ENCODE measurements at places on chromosomes 13 and 19.

DNA sequence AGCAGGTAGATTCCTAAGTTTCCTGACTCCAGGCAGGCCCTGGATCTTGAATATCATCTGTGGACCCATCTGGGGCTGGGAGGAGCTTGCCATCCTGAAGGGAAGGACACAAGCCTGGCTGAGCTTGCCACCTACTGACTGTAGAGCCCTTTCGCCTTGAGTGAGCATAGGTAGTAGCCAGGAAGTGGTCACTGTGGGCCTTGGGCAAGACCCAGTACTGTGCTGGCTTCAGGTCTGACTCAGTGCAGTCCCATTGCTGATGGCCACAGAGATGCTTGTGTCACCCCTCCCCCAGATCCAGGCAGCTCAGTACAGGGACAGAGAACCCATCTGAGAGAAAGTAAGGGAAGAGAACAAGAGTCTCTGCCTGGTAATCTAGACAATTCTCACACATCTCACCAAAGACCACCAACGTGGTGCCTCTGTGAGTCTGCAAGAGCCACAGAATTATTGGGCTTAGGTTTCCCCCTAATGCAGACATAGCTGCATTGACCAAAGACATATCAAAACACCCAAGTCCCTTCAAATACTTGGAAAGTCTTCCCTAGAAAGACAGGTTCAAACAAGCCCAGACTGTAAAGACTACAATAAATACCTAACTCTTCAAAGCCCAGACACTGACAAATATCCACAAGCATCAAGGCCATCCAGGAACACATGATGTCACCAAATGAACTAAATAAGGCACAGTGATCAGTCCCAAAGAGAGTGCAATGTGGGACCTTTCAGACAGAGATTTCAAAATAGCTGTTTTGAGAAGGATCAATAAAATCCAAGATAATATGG lies 108.2 kb upstream of the WASF3 start:
- DNase-seq: no peak

DNA sequence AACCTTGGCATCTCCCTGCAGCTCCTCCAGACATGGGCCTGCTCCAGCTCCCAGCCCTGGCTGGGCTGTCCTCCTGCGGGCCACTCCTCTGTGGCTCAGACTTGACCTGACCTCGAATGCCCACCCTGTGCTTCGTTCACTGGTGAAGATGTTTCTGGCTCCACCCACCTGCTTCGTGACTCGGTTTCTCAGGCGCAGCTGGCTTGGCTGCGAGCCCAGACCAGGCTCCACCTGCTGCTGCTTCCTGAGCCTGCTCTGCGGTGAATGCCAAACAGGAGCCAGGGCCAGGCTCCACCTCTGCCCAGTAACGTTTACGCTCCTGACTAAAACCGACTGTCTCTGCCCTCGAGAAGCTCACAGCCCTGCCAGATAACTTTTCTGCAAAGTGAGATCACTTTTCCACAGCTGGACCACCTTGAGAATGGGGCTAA lies 8.9 kb upstream of the RSPH6A start:
- DNase-seq: no peak

GRCh38 chr13:80463673-80464352 lies 122.9 kb upstream of the SPRY2 start:
- no peak for DNase-seq

GRCh38 chr19:31562966-31563612 lies 213.9 kb upstream of the TSHZ3 start:
- DNase-seq: no peak

DNA sequence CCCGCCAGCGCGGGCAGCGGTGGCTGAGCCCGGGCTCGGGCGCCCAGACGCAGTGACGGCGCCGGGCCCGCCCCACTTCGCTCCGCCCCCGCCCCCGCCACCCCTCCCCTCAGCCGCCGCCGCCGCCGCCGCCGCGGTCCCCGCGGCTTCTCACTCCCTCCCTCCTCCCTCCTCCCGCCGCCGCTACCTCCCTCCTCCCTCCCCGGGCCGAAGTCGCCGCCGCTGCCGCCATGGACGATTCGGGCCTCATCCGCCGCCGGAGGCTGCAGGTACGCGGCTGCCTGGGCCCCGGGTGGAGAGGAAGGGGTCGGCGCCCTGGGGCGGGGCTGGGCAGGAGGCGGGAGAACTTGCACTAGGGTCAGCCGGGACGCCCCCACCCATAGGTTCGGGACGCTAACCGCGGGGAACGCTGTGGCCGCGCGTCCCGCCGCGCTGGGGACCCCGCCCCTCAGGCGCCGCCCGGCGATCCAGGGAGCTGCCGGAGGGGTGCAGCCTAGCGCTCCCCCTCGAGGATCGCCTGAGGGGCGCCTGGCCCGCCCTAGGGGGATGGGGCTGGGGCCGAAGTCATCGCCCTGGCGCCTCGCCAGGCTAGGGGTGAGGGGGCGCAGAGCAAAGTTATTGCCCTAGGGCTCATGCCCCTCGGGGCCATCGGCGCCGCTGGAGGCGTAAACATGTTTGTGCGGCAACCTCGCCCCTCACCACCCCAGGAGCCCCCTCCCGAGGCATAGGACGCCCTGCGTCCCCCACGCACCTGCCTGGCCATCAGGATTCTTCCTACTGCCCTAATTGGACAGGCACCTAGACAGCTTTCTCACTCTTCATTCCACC lies 427 bp downstream of the RTBDN start:
- no peak for DNase-seq

DNA sequence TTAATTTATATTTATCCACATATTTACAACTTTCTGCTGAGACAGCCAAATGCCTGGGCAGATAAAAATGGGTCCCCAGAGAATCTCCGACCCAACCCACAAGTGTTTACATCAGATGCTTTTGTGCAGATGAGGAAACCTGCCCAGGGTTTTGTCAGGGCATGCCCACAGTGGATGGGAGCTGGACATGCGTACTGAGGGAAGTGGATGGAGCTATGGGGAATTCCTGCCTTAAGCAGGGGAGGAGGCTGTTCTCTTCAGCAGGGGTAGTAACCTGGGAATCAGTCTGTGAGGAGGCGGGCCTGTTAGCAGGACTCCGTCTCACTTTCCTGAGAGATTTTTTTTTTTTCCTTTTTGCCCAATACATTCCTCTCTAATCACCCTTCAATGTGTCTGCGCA lies 122.9 kb downstream of the RFC3 start:
- no peak for DNase-seq

DNA sequence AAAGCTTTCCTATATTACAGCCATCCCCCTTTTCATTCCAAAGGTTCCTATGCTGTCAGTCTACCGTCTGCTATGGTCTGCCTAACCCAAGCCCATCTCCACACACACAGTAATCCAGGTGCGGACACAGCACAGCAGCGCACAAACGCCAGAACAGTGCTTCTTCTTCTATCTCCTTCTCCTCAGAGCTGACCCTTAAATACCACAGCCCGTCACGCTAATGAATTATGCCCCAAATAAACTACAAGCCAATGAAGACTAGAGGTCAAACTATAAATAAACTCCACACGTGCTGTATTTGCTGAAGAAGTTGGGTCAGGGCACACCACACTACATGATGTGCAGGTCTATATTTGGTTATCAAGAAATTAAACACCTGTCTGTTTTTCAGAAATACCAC lies 71.8 kb downstream of the TBC1D4 start:
- no peak for DNase-seq

GRCh38 chr13:93244918-93245280 lies 18.3 kb downstream of the GPC6 start:
- no peak for DNase-seq

DNA sequence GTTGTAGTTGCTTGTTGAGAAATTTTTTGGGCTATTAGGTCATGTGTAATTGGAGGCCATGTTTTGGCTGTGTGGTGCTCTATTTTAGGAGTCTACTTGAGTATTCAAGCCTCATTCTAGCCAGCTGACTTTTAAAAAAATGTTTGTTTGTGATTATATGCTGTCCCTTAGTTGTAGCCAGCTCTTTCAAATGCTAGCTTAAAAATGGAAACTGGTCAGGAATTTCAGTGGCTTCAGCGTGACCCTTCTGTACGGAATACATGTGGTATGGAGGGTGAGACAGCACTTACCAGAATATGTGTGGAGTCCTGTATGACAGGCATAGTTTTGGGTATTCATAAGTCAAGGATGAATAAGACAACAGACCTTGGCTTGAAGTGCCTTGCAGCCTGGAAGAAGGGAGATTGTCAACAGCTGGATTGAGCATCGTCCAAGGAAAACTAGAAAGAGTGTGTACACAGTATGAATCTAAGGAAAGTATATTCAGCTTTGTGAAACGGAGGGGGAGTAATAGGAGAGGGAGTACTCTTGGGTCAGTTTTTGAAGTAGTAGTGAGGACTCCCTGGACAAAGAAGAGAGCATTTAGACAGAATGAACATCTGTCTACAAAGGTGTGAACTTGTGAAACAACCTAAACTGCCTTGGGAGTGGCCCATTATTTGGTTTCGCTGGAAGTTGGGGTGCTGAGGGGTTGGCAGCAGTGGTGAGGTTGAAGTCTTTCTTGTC lies 20.0 kb upstream of the WTIP start:
- DNase-seq: no peak

- no peak for DNase-seq
Measured at GRCh38 chr19:35533822-35534392, 651 bp downstream of the GAPDHS start.

- DNase-seq: no peak
Measured at GRCh38 chr19:17846146-17846545, 1.6 kb downstream of the JAK3 start.

- DNase-seq: peak; percentile 75
Measured at GRCh38 chr19:12789098-12789903, 2.0 kb upstream of the JUNB start.

- no peak for DNase-seq
Measured at GRCh38 chr13:80100636-80101035, 240.3 kb downstream of the SPRY2 start.

- no peak for DNase-seq
Measured at GRCh38 chr13:110125613-110126272, 181.2 kb downstream of the COL4A1 start.

- DNase-seq: no peak
Measured at GRCh38 chr19:49564616-49565045, 15.7 kb downstream of the NOSIP start.

DNA sequence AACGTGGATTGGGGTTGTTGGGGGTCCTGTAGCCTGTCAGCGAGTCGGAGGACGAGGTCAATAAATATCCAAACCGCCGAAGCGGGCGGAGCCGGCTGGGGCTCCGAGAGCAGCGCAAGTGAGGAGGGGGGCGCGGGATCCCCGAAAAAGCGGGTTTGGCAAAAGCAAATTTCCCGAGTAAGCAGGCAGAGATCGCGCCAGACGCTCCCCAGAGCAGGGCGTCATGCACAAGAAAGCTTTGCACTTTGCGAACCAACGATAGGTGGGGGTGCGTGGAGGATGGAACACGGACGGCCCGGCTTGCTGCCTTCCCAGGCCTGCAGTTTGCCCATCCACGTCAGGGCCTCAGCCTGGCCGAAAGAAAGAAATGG lies 754 bp upstream of the SIX5 start:
- DNase-seq: no peak

DNA sequence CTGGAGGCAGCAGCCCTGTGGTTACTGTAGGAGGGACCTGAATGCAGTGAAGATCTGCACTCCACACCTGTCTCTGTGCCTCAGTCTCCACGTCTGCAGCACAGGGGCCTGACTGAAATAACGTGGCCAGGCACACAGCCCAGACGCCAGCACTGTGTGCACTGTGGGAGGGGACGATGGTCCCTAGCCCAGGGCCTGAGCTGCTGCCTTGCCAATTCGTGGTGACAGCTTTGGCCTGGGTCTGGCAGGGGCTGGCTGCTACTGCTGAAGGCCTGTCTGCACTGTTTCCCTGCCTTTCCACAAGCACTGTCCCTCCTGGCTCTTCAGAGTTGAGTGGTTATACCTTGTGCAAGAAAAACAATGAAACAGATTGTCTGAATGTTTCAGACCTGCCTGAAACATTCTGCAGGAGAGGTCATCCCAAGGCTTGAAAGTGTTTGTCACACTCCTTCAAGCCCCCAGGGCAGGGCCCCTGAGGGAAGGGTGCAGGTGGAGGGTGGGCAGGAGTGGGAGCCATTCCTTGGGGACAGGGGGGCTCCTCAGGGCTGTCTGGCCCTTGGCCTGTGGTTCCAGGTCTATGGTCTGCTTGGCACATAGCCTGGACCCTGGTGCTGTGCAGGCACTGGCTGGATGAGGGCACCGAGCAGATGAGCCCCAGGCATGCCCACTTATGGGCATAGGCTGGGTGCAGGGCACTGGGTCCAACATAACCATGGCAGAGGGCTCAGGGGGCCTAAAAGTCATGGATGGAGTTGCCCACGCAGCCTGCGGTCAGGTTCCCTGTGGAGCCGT lies 38.7 kb upstream of the LDLR start:
- no peak for DNase-seq

DNA sequence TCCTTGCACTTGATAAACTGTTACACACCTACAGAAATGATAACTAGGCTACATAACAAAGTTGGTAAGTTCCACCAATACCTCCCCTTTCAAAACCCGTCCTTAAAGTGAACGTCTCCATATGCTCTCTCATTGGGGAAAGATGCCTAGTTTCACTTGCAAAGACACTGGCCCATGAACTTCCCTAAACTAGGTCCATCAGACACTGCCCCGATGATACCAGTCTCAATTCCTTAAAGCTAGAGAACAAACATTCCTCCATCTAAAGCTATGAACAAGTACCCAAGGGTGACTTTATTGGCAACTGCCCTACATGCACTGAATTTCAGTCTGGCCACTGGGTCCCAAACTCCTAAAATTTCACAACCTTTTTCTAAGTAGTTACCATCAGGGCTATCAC lies 39.9 kb downstream of the FOXO1 start:
- DNase-seq: no peak

- no peak for DNase-seq
Measured at GRCh38 chr19:17455308-17456123, 5.2 kb downstream of the NXNL1 start.

DNA sequence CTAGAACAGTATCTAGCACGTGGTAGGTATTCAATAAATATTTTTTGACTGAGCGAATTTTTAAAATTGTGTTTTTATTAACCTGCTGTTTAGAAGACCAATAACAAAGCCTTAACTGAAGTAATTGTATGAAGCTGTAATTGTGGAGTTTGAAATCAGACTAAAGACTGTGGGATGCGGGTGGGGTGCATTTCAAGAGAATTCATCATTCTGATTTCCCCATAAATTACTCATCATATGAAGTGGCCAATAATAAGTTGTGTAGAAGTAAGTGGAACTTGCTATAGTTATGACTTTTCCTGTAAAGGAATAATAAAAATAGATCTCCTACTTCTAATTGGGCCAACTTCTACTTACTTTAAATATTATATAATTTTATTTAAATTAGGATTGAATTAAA lies 449.3 kb downstream of the PCDH9 start:
- no peak for DNase-seq

GRCh38 chr19:33171916-33172359 lies 22.2 kb upstream of the LRP3 start:
- DNase-seq: no peak

- DNase-seq: no peak
Measured at GRCh38 chr13:23771956-23772355, 117.2 kb downstream of the MIPEP start.

- DNase-seq: no peak
Measured at GRCh38 chr19:8638078-8638619, 7.7 kb downstream of the NFILZ start.

DNA sequence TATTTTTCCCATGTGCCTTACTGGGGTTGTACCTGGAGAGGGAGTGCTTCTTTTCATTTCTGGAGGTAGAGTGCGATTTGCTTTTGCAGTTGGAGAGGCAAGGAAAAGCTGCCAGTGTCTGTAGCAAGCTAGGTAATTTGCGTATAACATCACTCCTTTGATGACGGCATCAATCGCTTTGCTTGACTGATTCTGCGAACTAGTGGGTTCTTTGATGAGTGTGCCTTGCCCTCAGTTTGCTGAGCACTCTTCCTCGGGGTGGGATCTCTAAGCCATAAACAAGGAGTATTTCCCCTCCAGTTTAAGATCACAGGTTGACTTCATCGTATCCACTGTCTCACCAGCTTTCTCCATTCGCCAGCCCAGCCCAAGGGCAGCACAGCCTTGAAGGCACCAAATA lies 344.5 kb downstream of the KCNRG start:
- DNase-seq: no peak

Measured in HuH-7.5 (cell line).